ENCODE measurements at places on chromosomes 5 and 9. TPM values are rescaled to one million over a fixed set of nuclear protein-coding genes. Genes with fewer than 3 reads are reported as not detected.
A peak's percentile ranks its signal among the peaks of the same experiment; 100 is the strongest.

DNA sequence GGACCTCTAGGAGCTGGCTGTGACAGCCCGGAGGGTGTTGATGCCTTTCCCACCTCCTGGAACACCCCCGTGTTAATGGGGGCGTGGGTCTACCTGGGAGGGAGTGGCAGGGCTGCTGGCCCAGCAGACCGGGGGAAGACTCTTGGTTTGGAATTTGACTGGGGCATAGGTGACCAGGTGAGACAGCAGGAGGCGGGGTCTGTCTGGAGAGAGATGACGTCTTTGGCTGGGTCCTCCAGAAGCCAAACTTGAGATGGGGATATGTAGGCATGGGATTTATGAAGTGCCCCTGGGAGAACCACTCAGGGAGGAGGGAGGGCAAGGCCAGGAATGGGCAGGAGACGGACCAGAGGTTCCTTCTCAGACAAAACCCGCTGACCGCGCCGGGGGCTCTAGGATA is 42.6 kb downstream of the NEK6 start:
- no peak for DNase-seq

DNA sequence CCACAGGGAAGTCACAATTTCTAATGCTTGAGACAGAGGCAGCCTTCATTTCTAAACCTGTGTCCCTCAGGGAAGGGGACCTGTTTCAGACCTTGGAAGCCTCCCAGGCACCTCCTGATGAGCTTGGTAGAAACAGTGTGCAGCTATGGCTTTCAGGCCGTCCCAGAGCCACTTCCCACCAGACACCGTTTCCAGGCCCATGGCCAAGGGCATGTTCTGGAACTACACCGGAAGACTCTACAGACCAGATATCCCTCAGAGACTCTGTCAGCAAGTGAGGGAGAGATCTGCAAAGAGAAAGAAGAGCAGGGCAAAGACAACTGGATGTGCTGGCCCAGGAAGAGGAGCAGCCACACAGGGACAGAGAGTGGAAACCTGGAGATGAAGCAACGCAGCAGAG is 82.2 kb upstream of the HSPA9 start:
- peak; percentile 41 for DNase-seq

DNA sequence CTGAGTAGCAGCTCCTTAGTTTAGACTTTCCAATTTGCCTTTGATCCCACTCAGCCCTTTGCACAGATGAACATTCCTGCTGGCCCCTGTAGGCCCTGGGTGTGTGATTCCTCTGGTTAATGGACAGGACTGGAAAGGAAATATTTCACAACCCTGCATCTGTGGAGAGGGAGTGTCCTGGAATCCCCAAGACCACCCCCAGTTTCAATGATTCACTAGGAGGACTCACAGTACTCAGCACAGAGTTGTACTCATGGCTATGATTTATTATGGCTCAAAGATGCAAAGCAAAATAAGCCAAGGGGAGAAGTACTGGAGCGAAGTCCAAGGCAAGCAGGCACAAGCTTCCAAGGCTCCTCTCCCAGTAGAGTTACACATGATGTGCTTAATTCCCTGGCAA is 42.4 kb upstream of the TJP2 start:
- DNase-seq, result no peak

DNA sequence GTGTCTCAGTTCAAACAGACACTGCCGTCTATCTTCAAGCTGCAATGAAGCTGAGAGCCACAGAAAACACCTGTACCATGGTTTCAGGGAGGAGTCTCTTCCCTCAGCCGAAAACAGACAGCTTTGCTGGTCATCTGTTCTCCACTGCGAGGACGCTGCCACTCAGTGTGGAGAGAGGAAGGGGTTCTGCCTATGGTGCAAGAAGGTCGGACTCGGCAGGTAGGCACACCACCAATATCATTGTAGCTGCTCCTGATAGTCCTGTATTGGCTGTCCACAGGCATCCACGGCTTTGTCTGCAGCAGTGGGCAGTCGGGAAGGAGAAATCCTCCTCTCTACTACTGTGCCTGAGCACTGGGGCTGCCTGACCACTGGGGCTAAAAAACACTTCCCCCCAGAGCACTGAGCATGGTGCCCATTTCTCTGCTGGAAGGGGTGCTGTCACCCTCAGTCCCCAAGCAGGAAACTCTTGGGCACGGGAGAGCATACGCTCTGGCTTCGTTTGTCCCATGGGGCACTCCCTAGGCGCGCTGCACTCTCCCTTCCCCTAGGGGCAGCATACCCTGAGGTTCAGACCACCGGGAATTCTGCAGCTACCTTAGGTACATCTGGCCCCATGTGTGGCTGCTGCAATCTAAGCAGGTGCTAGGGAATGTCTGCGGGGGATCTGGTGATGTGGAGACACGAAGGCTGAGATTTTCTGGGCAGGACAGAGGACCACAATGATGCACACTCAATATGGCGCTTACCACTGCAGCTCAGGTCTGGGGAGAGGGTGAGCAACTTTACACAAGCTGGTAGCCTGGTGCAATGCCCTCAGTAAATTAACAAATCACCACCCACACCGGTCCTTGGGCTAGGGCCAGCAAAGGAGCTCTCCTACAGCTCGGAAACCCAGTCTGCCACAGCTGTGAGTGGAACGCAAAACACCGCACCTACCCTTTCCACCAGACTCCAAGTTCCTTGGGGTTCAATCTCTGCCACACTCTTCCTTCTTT is 880.9 kb upstream of the SEMA6A start:
- DNase-seq, result no peak

The DNAH5 gene
- total RNA-seq, result 0.08 TPM

The TAF11L12 gene
- total RNA-seq, result not detected
